ENCODE measurements at places on chromosomes 3 and 15.

- DNase-seq, result no peak
- H3K4me1 ChIP-seq, result peaks cover 9% of the 10 kb centered on the region
- H3K27ac ChIP-seq, result no peak overlapping the region
- no peaks in the 10 kb centered on the region for H3K27me3 ChIP-seq
Measured at GRCh38 chr3:171371354-171371753, 88.9 kb downstream of the TNIK start.

GRCh38 chr15:41022487-41023090 is 69.3 kb downstream of the CHAC1 start:
- H3K27me3 ChIP-seq, result no peaks in the 10 kb centered on the region
- no peak overlapping the region for H3K4me3 ChIP-seq
- H3K27ac ChIP-seq, result no peak overlapping the region
- peaks cover 63% of the 10 kb centered on the region for H3K36me3 ChIP-seq

GRCh38 chr3:191342411-191342810 is 12.1 kb upstream of the UTS2B start:
- H3K4me1 ChIP-seq, result peaks cover 8% of the 10 kb centered on the region
- H3K27me3 ChIP-seq, result no peaks in the 10 kb centered on the region
- no peak for DNase-seq

DNA sequence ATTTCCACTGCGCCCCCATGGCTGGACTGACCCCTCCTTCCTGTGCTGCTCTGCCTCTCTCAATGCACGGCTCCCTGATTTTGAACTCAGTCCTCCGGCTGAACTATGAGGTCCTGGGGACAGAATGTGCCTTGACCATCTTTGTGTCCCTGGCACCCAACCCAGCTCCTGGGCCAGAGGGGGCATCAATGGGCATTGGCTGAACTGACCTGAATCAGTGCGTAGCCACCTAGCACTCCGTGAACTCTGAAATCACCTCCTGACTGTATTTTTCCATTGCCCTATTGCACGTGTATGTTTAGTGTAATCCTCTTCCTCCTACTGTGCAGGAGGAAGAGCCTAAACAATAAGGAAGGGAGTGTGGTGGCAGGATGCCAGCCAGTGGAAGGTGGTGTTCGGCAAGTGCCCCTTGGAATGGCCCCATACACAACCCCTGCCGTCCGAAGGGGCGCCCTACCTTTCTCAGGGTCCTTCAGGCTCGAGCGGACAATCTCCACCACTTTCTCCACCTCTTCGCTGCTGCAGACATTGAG is 33.5 kb downstream of the BDH1 start:
- DNase-seq, result no peak
- peak overlapping the region; percentile 99 for H3K27ac ChIP-seq
- H3K4me1 ChIP-seq, result peaks cover 35% of the 10 kb centered on the region

DNA sequence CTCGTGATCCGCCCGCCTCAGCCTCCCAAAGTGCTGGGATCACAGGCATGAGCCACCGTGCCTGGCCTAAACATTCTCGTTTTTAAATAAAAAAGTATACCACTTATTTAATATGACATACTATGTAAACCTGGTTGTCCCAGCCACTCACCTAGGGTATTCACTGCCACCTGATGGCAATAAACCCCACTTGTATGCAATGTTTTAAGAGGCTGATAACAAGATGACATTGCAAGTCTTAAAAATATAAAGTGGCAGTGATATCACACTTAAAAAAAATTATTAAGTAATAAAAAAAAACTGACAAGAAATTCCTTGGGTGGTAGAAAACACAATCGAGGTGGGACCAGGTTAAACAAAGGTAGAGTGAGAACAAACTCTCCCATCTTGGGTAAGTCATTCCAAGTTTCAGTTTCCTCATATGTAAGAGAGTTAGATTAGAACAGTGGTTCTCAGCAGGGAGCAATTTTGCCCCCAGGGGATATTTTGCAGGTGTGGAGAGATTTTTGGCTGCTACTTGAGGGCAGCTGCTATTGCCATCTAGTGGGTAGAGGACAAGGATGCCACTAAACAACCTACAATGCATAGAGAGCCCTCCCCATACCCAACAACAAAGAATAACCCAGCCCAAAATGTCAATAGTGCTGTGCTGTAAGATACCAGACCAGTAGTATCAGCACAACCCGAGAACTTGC is 14.5 kb downstream of the ARF4 start:
- H3K4me1 ChIP-seq, result peaks cover 5% of the 10 kb centered on the region
- peaks cover 36% of the 10 kb centered on the region for H3K36me3 ChIP-seq
- no peak overlapping the region for H3K4me3 ChIP-seq
- no peak overlapping the region for H3K27ac ChIP-seq
- H3K27me3 ChIP-seq, result no peaks in the 10 kb centered on the region

All from mesenchymal stem cell (in vitro differentiated cells and primary cell).